ENCODE measurements at places on chromosomes 3 and 15. TPM values are rescaled to one million over a fixed set of nuclear protein-coding genes. Genes with fewer than 3 reads are reported as not detected.

The KLHL6 gene
- 31.7 TPM for total RNA-seq

The BCL6 gene
- total RNA-seq: 11.5 TPM

The FETUB gene
- not detected for total RNA-seq

The CTNNB1 gene
- total RNA-seq: 130 TPM

The RETNLB gene
- not detected for total RNA-seq

The TRPC1 gene
- total RNA-seq: 2.1 TPM

The OGG1 gene
- 40.1 TPM for total RNA-seq

The ZIC1 gene
- not detected for total RNA-seq

The HIGD2B gene
- total RNA-seq: 0.16 TPM

The WDR72 gene
- total RNA-seq: not detected

The STARD5 gene
- total RNA-seq: 3.2 TPM

The ATP13A5 gene
- not detected for total RNA-seq

The CD47 gene
- total RNA-seq: 140 TPM

The RNF168 gene
- total RNA-seq: 40.9 TPM

The MEIS2 gene
- not detected for total RNA-seq

The GOLGA6B gene
- total RNA-seq: not detected

The DYNLT2B gene
- 19.8 TPM for total RNA-seq

The CNTN3 gene
- total RNA-seq: not detected

The ABI3BP gene
- total RNA-seq: not detected

The CPNE4 gene
- not detected for total RNA-seq

The NDN gene
- total RNA-seq: 4.0 TPM

The LEKR1 gene
- 0.73 TPM for total RNA-seq
